ENCODE measurements at places on chromosomes 12 and 14.

GRCh38 chr14:81331229-81332021 is 68.7 kb downstream of the STON2 start:
- DNase-seq: no peak

DNA sequence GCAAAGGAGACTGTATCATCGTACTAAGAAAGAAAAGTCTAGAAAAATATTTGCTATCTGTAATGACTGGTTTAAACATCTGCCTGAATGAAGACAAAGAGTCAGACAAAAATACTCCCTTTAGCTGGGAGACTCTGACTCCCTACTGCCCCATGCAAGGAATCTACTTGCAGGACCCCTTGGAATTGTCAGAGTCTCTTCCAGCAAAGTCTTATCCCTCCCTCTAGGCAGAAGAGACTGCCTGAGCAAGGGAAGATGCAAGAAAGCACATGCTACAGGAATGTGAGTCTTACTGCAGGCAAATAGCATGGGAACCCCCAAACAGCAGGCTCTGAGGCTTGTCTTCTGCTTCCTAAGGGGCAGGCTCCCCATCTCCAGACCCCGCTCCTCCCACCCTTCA is 154.0 kb downstream of the KCNA5 start:
- DNase-seq: no peak

- DNase-seq: no peak
These were observed 17.4 kb downstream of the EGLN3 start for GRCh38 chr14:33933386-33933933.

DNA sequence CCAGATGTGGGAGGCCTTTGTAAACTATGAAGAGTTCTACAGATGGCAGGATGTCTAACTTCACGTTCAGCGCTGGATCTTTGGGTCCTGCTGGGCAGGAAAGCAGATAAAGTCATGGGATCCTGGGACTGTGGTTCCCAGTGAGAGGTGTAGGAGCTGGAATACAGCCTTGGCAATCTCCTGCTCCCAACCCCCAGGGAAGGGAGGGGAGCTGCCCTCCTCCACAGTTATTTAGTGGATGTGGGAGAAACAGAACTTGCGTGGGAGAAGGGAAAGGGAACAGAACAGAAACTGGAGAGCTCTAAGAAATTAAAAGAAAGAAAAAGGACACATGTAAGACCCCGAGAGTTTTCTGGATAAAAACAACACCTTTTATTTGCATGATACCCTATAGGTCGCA is 37.0 kb downstream of the NUAK1 start:
- DNase-seq: no peak

- no peak for DNase-seq
These were observed 17.0 kb downstream of the NID2 start for GRCh38 chr14:52051871-52052270.

DNA sequence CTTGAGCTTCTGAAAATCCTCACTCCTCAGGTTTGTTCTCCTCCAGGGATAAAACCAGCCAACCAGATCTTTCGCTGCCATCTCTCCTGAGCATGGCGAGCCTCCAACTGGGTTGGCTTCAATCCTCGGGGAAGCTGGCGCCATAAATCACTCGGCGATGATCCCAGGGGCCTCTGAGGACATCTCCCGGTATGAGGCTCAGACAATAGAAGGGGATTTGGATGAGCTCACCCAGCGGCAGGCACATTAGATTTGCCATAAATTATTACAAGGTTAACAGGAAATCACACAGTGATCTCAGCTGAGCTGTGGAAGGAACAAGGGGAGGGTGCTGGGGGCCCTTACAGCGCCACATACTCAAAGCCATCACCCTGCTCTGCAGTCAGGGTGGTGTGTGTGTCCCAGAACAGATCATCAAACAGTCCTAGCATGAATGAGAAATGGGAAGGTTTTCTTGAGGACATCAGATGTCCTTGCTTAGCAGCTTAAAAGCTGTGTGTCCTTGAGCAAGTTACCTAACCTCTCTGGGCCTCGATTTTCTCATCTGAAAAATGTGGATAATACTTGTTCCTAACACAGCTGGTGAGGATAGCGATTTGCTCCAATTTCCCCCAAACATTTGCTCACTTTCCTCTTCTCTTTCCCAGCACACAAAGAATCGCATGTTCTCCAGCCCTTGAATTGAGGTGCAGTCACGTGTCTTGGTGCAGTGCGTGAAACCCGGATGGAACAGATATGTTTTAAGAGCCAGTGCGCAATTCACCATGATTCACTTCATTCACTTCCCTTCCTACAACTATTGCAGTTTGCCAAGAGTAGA is 142.8 kb downstream of the SCARB1 start:
- DNase-seq: peak; percentile 78

DNA sequence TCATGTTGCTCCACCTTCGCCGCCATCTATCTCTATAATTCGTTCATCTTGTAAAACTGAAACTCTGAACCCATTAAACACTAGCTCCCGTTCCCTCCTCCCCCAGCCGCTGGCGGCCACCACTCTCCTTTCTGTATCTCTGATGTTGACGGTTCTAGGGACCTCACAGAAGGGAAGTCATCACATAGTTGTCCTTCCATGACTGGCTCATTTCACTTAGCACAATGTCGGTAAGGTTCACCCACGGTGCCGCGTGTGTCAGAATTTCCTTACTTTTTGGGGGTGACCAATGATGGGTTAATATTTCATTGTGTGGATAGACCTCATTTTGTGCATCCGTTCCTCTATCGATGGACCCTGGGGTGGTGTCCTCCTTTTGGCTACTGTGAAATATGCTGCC is 2.0 kb upstream of the CACNA2D4 start:
- DNase-seq: no peak

GRCh38 chr12:131461096-131461495 is 249.8 kb upstream of the SFSWAP start:
- no peak for DNase-seq

- no peak for DNase-seq
These were observed 3.1 kb downstream of the SMOC1 start for GRCh38 chr14:69882116-69882864.

DNA sequence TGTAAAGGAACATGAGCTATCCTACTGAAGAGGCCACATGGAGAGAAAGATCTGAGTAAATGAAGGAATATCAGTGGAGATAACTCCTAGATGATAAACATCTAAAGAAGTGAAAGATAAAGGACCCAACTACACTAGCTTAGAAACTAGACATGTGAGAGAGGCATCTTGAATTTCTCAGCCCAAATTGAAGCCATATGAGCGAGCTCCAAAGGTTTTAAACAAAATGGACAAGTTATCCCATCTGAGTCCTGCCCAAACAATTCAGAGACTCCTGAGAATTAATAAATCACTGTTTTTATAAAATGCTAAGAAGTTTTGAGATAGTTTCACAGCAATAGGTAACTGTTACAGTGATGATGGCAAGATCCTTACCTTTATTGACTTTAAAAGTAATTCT is 438.9 kb downstream of the NAV3 start:
- DNase-seq: no peak

DNA sequence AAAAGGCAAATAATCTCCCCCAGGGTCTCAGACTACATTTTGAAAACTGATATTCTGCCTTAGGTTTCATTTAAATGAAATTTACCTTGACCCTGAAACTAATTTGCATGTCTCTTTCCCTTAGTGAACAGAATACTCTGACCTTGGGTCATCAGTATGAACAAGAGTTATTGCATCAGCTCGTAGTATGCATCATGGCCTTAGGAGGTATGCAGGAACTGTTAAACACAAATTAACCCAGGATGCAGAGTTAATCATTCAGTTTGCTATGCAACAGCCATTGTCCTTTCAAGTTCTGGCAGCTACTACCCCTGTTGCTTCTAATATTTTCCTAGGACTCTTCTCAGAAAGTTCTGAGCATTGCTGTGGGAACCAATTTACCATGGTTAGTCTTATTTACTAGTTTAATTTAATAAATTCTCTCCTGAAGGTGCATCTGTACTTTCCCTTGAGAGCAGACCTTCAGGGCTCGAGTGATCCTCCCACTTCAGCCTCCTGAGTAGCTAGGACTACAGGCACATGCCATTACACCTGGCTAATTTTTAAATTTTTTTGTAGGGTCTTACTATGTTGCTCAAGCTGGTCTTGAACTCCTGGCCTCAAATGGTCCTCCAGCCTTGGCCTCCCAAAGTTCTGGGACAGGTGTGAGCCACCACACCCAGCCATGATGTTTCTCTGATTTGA is 126.7 kb downstream of the TTC6 start:
- DNase-seq: no peak

DNA sequence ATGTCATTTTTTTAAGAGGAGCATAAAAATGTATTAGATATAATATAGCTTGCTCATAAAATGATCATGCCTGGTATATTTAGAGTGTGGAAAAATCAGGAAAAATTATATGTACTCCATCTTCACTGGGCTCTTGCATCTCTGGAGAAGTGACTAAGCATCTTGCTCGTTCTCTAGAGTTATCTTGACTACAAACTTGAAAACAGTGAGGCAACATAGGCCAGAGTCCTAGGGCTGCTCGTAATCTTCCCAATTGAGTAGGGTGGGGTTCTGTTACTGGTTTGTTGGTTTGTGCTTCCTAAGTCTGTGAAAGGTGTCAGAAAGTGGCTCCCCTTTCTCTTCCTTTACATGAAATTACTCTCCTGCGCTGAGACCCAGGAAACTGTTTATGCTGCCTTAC is 46.2 kb downstream of the AACS start:
- DNase-seq: no peak

GRCh38 chr12:18576104-18576626 is 161.6 kb downstream of the PLCZ1 start:
- no peak for DNase-seq

DNA sequence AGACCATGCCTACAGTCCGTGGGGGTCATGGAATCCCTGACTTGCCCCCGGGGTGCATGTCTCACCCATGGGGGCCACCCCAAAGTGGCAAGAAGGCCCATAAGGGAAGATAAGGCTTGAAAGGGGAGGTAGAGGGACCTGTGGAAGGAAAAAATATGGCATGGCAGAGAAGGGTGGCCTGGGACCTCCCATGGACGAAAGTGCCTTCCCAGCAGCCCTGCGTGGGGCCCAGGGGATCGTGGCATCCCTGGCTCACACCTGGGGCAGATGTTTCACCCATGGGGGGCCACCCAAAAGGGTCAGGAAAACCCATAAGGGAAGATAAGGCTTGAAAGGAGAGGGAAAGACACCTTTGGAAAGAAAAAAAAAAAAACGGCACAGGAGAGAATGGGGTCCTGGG is 264.6 kb downstream of the ALG10 start:
- DNase-seq: no peak

GRCh38 chr12:51972422-51972812 is 20.9 kb downstream of the ACVR1B start:
- no peak for DNase-seq

DNA sequence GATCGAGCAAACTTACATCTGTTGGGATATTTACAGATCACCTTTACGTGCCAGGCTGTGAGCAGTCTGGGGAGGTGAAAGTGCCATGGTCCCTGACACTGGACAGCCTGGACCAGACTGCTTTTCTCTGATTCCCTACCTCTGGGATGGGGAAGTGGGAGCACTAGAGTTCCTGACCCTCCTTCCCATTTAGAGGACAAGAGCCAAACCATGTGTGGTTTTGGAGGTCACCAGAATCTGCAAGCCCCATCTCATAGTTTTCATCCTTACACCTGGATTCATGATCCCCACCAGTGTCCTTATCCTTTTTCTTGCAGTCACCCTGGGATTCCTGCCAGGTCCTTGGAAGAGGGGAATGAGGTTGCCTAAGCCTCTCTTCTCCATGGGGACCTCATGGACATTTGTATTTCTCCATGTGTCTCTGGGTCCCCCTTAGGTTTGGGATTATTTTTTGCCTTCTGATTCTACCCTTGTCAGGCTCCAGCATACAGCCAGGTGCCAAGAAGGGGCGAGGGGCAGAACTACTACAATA is 1.5 kb upstream of the WNT10B start:
- no peak for DNase-seq

DNA sequence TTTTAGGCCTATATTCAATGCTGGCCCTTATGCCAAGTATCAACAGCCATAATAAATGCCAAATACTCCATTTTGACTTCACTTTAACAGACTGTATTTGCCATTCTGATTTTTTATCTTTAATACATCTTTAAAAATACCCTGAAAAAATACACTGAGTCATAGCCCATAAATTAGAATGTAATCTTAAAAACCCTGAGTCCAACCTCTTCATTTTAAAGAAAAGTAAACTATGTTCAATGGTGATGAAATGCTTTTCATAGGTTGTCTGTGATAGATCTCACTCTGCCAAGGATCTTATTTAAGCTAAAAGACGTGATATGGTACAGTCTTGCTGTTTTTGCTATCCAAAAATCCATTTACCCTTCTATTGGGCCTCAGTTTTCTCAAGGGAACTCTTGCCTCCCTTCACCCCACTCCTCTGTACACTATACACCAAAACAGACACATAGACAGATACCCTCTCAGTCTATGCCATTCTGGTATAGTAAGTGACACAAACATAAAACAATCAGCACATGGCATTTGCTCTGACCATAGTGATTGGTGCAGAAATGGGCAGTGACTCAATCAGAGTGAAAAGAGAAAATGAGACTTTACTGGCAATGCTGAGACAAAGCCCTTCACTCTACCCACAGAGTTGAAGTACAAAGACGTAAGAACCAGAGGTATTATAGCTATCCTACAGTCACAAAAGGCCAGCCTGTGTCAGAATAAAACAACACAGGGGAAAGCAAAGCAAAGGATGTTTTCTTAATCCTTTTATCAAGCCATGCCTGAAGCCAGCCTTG is 49.1 kb downstream of the BTG1 start:
- DNase-seq: no peak

DNA sequence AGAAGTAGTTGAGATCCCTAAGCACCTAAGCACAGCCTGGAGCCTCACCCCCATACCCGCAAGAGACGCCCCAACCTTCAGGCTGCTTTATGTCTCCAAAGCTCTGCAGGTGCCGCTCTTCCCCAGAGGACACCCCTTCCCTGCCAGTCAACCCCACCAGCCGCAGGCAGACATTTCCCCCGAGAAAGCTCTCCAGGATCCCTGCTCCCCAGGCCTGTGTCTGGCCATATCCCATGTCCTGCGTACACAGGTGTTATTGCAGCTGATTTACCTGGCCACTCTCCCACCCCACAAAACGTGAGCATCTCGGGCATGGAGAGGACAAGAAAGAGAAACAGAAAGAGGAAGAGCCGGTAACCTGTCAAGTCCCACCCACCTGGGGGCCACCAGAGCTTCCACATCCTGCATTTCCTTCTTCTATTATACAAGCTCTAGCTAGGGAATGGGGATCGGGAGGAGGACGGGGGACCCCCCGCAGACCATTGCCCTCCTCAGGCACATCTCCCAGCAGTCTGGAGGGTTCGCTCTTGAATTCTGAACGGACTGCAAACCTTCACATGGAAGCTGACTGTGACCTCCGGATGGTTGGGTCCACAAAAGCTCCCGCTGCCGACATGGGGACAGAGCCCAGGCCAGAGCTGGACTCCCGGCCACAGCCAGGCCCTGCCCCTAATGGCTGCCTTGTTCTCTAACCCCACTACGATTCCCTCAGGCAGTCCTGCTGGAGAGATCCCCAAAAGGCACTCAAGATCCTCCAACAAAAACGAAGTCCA is 17.6 kb downstream of the CCDC88C start:
- DNase-seq: no peak
